ENCODE measurements at places on chromosomes 12 and 14.

DNA sequence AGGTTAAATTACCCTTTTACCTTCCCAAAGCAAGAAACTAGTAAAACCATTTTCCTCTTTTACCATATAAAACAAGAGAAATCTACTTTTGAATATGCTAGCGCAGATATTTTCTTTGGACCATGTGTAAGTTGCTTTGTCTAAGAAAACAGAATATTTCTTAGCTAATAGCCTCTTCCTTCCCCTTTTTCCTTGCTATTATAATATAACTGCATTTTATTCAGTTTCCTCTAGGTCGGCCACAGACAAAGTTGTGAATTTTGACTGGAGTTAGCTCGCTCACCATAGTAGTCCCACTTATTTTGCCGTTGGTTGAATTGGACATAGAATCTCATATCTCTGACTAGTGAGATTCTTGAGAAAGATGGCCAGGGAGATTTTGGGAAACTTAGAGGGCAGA is 115.6 kb downstream of the PLEKHA5 start:
- DNase-seq: no peak

- no peak for DNase-seq
Measured at GRCh38 chr14:30607156-30607780, 14.9 kb upstream of the SCFD1 start.

DNA sequence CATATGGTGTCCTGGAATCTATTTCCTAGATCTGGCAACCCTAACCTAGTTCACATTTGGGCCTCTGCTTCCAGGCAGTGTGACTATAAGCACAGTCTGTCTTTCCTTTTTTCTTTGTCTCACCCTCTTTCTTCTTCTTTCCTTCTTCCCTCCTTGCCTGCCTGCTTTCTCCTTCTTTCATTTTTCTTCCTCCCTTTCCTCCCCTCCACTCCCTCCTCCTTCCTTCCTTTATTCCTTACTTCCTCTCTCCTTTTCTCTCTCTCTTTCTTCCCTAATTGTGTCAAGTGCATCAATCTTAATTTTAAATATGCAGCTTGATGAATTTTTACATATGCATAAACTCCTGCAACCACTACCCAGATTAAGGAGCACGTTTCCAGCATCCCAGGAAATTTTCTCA is 4.6 kb upstream of the DAO start:
- no peak for DNase-seq

DNA sequence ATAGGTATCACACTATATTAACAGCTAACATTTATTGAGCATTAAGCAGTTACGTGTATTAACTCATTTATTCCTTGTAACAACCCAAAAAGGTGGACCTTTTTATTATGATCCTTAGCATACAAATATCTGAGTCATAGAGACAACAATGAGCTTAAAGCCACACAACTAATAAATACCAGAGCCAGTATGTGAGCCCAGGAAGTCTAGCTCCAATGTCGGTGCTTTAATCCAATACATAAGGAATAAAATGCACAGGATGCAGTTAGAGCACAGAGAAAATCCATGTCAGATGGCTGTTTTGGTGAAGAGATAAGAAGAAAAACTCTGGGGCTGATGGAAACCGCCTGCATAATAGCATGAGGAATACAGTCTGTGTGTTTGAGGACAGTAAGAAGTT is 888.6 kb downstream of the TMTC2 start:
- DNase-seq: no peak

DNA sequence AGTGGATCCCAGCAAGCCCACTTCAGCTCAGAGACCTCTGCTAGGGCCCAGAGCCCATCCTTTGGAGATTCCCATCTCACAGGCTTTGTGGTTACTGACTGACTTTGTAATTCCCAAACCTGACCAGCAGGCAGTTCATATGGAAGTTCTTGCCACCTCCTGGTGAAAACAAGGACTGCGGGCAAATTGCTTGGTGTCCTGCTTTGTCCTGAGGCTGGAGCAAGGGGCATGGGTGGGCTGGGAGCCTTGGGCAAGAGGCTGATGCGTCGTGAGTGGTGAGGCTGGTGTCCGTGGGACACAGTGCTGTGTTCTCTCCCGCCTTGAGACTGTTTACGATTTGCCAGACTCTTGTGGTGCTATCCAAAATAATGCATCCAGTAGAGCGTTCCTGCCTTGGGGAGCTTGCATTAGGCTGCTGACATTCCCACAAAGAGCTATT is 91.0 kb downstream of the LRRC74A start:
- DNase-seq: no peak

GRCh38 chr12:67751381-67751928 is 102.9 kb downstream of the DYRK2 start:
- DNase-seq: no peak

DNA sequence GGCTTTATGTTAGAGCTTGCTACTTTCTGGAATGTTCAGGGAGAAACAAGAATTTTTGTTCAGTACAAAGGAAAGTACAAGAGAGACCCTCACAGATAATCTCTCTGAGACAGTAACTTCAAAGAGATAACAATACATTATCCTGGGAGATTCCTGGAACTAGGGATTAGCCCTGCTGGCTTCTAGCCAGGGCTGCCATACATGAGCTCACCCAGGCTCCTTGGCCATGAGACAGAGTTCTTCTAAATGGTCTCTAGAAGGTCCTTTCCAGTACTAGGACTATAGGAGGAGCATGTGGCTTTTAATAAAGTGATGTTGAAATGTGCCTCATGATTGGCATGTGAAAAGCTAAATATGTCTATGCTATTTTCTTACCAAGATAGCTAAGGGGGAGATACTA is 342.5 kb downstream of the EMP1 start:
- DNase-seq: no peak

GRCh38 chr14:58119381-58119780 is 32.6 kb downstream of the ARMH4 start:
- no peak for DNase-seq

DNA sequence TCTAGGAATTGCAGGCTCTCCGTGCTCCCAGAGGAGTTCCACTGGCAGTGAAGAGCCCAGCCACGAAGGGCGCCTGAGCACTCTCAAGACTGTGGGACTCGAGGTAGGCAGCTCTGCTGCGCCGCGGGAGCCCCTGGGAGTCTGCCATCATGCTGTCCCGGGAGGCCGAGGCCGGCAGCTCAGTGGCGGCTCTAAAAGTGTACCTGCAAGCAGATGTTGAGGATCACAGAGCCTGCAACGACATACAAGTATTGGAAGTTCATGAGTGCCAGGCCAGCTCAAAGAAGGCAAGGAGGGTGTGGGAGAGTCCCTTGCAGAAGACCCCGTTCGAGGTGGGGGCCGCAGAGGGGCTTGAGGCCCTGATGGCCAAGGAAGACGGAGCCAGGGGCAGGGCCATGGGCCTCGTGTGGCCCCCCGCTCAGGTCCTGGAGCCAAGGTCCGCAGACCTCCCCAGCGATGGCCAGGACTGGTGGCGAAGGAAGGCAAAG is 62.7 kb downstream of the MUCL1 start:
- DNase-seq: no peak

- no peak for DNase-seq
Measured at GRCh38 chr14:89470401-89470800, 53.4 kb upstream of the FOXN3 start.

DNA sequence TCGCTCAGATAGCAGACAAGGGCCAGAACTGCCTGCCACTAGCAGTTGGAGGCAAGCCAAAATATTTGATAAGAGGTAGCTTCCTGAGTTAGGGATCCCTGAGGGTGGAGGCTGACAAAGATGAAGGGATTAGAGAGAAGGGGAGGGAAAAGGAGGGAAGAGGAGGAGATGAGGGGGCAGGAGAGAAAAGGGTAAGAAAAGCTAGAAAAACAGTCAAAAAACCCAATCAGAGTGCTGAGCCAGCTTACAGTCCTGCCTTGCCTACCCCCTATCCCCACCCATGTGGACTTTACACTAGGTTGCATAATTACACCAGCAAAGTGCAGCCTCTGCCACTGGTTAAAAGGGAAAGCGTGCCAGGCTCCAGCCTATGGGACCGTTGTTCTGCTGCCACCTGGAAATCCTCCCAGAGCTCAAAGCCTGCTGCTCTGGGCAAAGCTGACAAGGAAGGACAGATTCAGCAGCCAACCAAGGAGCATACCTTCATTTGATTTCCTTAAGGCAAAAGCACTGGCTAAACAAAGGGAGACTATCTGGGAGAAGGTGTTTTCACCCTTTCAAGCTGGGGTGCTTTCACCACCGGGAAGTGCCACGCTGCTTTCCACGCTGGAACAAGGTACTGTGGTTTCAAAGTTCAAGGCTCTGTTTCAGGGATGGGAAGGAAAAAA is 3.8 kb upstream of the NUMB start:
- DNase-seq: no peak

DNA sequence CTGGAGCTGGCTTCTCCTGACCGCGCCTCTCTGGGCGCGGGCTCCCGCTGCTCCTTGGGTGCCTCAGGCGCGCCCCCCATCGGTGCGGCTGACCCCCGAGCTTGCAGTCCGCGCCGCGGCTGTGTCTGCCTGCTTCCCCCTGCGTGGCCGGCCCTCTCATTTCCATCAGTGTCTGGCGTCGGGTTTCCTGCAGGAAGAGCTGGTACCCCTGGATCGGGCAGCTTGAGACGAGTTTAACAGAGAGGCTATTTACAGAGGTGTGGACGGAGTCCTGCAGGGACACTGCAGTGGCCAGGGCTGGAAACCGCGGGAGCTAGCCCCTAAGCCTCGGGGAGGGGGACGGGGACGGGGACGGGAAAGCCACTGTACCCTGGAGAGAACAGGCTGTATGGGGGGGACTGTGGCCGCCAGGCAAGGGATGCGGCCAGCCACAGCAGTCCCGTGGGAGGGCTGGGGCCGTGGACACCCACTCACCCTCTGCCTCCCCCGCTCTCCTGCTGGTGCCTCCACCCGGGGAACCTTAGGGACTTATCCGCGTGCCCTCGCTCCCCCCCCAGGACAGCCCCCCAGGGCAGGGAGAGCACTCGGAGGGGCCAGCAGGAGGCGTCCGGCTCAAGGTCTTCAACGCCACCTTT is 3.7 kb upstream of the CACNA2D4 start:
- DNase-seq: no peak

DNA sequence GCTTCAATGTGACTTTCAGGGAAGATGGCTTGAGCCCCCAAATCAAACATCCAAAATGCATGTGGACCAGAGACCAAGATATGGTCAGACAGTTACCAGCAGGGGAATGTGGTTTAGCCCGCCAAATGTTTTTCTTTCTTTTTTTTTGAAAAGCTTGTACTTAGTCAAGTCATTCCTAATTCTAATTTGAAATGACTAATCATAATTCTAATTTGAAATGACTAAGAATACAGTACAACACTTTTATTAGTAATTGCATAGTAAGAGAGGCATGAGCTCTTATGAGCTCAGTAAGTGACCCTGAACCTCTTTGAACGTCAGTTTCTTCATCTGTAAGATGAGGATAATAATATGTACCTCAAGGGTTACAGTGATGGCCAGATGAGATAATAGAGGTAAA is 72.4 kb downstream of the HECTD4 start:
- no peak for DNase-seq

GRCh38 chr12:75809746-75810145 is 221.8 kb downstream of the PHLDA1 start:
- no peak for DNase-seq

DNA sequence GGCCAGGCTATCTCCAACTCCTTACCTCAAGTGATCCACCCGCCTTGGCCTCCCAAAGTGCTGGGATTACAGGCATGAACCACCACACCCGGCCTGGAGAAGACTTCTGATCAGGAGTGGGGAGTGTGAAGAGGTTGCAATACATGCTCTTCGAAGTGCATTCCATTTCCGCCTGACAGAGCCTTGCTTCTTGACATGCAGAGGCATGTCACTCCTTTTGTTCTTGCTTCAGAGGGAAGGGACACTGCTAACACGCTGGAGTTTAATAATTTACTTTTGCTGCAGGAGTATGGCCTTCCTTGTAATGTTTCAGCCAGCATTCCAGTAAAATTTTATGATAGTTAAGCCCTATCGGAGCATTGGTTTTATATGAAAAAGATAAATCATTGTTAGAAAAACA is 74.9 kb downstream of the SLC25A47 start:
- no peak for DNase-seq

- no peak for DNase-seq
Measured at GRCh38 chr14:87864356-87865270, 128.4 kb downstream of the GALC start.

DNA sequence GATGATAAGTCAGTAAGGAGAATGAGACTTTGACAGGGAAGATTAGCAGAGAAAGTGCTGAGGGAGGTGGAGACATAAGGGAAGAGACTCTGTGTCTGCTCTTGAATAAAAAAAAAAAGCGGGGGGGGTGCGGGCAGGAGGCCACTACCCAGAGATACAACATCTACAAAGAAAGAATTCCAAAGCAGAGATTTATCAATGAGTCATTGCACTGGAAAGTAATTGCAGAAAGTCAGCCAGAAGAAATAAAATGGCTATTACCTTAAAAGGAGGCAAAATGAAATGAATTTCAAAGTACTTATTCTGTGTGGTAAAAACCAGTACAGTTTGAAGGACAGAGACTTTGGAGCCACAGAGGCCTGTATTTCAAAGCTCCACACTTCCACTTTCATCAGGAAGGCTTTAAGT is 267.1 kb upstream of the PRKD1 start:
- no peak for DNase-seq

DNA sequence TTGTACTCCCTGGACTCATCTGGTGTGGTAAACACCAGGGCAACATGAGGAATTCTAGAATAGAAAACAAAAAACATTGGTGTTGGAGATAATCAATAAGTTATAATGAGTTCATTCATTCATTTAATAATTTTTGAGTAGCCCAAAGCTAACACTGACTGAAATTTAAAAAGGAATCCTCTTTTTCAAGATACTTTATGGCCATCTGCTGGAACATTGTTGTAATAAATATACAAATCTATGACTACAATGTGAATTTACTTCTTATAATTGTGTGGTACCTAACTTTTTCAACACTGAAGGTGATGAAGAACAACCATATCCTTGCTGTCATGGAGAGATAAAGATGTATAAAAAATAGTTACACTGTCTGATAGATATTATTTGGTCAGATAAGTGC is 687.3 kb upstream of the MIS18BP1 start:
- no peak for DNase-seq

- DNase-seq: no peak
Measured at GRCh38 chr12:94110258-94110657, 38.1 kb upstream of the PLXNC1 start.

DNA sequence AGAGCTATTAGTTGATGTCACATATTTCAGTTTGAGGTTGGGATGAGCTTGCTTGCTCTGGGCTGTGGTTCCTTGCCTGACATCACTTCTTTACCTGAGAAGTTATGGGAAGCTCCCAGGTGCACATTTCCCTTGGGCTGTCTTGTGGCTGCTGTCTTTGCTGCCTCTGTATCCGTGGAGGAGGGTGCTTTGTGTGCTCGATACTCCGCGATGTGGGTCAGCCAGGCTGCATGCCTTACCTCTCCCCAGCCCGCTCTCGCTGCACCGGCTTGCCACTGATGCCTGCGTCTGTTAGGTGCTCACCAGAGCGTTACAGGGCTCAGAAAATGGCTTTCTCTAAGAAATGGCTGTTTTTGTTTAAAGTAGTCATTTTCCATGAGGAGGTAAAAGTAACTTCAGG is 19.6 kb downstream of the PELI2 start:
- no peak for DNase-seq

DNA sequence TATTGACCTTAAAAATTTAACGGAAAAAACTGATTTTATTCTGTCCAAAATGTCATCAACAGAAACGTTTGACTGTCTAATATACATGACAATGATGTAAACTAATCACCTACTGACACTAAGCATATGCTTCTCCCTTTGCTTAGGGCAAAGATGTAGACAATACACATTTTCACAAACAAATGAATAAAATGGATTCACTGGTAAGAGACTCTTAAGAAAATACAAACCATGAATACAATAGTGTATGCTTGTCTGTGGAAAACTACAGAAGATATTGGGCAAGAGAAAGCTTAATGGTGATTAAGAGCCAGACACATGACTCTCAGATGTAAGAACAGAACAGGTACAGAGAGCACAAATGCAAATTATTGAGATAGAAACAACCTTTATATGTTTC is 1248.7 kb downstream of the FSCB start:
- no peak for DNase-seq

Measured in SK-N-MC (cell line).